ENCODE measurements at places on chromosomes 6 and 20.

DNA sequence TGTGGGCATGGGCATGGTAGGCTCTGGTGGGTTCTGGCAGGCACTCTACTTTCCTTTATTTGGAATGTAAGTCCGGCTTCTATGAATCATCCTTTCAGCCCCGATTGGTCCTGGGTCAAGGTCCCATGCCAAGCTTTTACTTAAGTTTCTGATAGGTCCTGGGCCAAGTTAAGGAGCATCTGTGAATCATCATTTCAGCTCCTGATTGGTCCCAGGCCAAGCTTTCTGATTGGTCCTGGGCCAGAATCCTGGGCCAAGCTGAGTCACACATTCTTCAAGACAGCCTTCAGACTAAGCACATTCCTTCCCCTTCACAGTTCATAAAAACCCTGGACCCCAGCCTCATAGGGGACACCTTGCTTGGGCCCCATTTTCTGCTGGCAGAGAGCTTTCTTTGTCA is 231.0 kb upstream of the EYS start:
- no peak for DNase-seq

GRCh38 chr6:25946631-25947030 is 16.0 kb upstream of the TRIM38 start:
- no peak for DNase-seq

GRCh38 chr6:31356216-31356945 is 598 bp downstream of the HLA-B start:
- DNase-seq, result no peak

GRCh38 chr6:56909115-56909907 is 45.6 kb upstream of the BEND6 start:
- DNase-seq, result no peak

- DNase-seq, result no peak
These were observed 6.0 kb downstream of the PLCG1 start for GRCh38 chr20:41143354-41143753.

DNA sequence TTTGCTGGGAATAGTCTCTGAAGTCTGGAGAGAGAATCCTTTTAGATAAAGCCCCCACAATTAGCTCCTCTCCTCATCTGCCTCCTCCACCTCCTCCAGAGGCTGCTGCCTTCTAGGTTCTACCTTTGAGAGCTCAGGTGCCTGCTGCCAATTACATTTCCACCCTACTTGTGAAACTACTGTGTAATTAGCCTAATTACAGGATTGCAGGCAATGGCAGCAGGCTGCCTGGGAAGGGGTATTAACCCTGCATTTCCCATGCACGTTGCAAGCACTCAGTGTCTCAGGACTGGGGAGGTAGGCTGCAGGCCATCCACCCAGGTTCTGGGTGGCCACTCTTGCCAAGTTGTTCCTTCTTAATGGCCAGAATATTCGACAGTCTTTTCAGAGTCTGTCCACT is 215.6 kb upstream of the ZNF217 start:
- no peak for DNase-seq

All from stimulated activated CD4-positive, alpha-beta T cell treated with anti-CD3 and anti-CD28 coated beads, Interleukin-4, amount 100 ng/mL, for 48 hours (primary cell).